A549 (cell line): ENCODE measurements at places on chromosomes 16 and 17.

- DNase-seq = no peak
Observed at GRCh38 chr17:82559566-82560251, 40.2 kb downstream of the FOXK2 start.

GRCh38 chr17:9537177-9537776 is 38.3 kb downstream of the STX8 start:
- DNase-seq = no peak

DNA sequence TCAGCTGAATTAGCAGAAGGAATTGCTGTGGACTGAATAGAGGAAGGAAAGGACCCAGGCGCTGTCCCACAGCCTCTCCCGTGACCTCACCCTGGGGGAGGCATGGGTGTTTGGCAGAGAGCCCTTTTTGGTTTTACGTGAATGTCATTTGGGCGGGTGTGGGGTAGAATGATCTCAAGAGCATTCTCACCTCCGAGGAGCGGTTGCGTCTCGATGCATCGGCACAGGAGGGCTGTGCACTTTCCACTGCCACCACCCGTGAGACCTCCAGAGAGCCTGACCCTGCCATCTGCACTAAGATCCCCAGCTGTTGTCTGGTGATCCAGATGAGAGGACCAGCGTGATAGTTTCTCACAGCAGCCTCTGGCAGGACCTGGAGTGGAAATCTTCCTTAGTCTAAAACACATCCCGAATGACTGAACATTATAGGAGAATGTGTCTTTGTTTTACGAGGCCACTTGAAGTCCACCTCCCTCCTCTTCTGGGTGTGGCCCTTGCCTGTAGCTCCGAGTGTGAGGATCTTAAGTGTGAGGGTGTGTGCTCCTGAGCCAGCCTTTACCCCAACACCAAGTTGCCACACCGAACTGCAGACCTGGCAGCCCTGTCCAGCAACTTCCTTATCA is 29.3 kb downstream of the FOXK2 start:
- DNase-seq = no peak

GRCh38 chr17:37327341-37328090 is 48.3 kb upstream of the C17orf78 start:
- no peak for DNase-seq

GRCh38 chr17:61470530-61471136 is 18.4 kb downstream of the TBX4 start:
- DNase-seq = no peak

- no peak for DNase-seq
Observed at GRCh38 chr17:76993651-76994050, 125.4 kb downstream of the MGAT5B start.

DNA sequence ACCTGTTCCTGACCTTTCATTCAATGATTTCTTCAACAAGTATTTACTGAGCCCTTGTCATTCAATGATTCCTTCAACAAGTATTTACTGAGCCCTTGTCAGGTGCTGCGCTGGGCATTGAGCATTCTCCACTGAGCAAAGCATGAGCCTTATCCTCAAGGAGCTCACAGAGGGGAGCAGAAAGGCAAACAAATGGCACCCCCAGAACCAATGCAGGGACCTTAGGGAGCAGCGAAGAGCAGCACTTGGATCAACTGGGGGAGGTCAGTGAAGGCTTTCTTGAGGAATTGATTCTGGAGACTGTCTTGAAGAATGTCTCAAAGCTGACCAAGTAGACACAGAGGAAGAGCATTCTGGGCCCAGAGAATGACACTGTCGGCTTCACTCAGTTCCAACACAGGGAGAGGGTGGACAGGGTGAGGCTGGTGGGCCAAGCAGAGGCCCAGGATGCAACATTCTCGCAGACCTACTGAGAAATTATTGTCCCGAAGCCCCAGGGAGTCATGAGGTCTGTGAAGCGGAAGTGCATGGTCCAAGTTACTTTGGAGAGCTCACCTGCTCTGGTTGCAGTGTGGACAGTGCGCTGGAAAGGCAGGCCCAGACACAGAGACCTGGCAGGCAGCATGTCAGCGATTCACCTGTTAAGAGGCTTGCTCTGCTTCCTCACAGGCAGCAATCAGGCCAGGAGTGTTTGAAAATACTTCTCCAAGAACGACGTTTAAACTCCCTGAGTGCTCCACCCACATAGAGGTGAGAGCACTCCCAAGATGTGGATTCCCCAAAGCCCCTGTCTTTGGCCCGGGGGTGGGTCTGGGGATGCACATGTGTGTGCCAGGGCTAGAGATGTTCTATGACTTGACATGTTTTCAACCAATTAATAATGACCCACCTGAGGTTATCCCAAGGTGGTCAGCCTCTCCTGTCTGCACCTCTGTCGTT is 3.2 kb upstream of the MPO start:
- no peak for DNase-seq

DNA sequence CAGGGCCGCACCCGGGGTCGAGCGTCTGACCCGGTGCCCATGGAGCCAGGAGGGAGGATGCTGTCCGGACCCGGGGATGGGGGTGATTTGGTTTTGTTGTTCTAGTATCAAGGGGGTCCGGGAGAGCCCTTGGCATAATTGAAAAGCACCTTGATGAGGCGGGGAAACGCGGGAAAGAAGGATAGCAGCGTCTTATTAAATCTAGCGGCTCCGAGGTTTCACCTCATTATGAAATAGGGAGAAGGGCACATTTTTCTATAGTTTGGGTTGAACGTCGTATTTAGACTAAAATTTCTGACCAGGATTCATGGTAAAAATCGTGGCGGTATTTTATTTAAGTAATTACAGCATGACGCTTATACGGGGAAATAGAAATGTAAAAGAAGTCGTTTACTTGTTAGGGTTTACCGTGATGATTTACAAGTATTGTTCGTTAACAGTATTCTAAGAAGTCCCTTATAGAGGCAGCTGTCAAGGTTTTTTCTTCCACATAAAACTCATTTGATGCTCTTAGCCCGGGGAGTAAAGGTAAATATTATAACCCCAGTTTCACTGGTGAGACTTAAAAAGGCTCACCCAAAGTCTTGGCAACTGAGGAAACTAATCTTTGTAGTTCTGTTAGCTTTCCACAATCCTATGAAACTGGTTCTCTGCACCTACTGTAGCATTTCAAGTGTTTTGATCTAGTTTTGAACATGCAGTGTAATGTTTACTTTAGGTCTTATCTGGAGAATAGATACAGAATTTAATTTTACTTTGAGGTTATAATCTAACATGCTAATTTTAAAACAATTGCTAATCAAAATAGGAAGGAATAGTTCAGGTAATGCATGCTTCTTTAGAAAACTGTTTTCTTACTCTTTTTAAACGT is 756 bp downstream of the LUC7L3 start:
- no peak for DNase-seq

- DNase-seq = no peak
Observed at GRCh38 chr17:80119271-80119791, 17.9 kb downstream of the GAA start.

GRCh38 chr17:2412561-2413021 is 11.7 kb upstream of the MNT start:
- no peak for DNase-seq

DNA sequence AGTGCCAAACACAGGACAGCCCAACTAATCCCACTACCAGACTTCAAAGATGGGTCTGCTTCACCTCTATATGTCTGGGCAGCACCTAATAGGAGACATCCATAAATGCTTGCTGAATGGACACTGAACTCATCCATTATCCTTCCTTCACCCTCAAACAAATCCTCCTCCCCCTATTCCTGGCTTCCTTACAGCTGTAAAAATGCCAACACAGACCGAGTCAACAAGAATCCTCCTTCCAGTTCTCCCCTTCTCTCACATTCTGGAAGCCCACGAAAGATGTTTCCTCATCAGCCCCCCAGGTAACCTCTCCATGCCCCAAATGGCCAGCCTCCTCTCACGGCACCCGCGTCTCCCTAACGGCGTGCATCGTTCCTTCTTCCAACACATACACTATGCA is 12.3 kb downstream of the PELP1 start:
- no peak for DNase-seq
